Activated CD4-positive, alpha-beta T cell treated with anti-CD3 and anti-CD28 coated beads, Interleukin-2, amount 50 U/mL, for 1 hour (primary cell): ENCODE measurements at places on chromosomes 11 and 22.

GRCh38 chr11:79042824-79043223 is 398.0 kb downstream of the TENM4 start:
- DNase-seq, result no peak

- no peak for DNase-seq
Observed at GRCh38 chr11:79697905-79698304, 257.1 kb upstream of the TENM4 start.

DNA sequence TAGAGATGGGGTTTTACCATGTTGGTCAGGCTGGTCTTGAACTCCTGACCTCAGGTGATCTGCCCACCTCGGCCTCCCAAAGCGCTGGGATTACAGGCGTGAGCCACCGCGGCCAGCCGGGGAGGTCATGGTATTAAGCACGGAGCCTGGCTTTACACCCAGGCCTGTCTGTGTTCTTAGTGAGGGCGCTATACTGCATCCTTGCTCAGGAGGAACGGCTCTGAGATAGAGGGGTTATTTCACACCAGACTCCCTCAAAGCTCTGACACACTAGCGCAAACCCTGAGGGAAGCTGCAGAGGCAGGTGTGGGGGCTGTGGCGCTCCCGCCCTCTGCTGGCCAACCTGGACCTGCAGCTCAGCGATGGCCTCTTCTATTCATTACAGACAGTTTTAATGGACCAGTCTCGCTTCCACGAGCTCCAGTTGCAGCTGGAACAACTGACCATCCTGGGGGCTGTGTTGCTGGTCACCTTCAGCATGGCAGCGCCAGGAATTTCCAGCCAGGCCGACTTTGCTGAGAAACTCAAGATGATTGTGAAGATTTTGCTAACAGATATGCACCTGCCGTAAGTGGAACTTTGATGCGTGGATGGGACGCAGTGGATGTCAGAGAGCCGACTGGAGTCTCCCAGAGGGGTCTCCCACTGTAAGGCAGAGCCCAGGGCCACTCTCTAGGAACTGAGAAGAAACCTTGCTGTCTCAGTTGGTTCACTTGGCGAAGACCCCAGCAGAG is 26.2 kb downstream of the TCP11L1 start:
- DNase-seq, result peak; percentile 73

DNA sequence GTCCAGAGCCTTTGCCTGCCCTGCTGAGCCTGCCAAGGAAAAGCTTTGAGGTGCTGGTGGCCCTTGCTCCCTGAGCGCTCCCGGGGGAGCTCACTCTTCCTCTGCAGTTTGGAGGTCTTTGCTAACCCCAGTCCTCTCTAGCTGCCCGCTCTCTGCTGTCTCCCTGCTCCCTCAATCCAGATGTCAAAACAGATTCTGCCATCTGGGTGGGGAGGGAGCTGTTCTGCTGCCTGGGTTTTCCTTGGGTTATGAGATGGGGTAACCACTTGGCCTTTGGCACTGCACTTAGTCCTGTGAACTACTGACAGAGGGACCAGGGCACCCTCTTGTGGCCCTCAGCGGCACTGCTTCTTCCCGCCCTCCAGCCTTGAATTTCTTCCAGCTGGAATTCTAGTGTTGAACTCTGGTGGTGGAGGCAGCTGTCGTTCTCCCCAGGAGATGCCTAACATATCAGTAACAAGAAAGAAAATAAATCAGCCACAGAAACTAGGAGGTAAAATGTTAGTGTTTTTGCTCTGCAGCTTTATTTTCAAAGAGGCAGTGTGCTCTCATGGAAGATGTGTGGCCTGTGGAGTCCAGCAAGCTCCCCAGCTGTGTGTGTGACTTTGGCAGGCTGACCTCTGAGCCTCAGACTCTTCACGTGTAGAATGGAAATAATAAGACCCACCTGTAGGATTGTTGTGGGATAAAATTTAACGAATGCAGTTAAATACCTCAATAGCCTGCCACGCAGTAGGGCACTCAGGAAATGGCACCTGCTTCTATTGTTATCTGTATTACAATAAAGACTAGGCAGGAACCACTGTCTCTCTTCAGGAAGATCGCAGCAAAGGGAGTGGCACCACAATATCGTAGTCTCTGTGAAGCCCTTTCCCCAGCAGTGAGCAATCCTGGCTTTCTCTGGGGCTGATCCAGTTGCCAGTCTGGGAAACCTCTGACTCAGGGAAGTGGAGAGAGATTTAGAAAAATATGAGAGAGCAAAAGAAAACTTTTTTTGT is 23.4 kb downstream of the ARFGAP2 start:
- DNase-seq, result peak; percentile 50

DNA sequence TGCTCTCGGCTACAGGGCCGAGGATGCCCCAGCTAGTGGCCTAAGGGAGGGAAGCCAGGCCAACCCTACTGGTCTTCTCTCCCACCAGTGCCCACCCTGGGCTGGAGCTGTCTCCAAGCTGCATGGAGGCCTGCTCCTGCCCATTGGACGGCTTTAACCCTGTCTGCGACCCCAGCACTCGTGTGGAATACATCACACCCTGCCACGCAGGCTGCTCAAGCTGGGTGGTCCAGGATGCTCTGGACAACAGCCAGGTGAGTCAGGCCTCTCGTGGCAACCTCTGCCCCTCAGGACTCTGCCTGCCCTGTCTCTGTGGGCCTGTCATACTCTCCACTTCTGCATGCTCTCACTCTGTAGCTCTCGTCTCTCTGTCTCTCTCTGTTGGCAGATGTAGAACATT is 44.1 kb upstream of the TPBGL start:
- DNase-seq, result no peak
